NCI-H1105 treated with DMSO at 0.1 percent for 48 hours (cell line): ENCODE measurements at places on chromosomes 4 and X.

GRCh38 chrX:22999696-23000223 is at the start of gene DDX53:
Gene DDX53, plus strand, starts transcription at chrX:22999960. Its CDS starts 98 bp downstream, at chrX:23000058.
- no peak for DNase-seq

- DNase-seq = peak; percentile 79
Measured at GRCh38 chrX:49184294-49185281, 1.6 kb downstream of the PRICKLE3 start.

DNA sequence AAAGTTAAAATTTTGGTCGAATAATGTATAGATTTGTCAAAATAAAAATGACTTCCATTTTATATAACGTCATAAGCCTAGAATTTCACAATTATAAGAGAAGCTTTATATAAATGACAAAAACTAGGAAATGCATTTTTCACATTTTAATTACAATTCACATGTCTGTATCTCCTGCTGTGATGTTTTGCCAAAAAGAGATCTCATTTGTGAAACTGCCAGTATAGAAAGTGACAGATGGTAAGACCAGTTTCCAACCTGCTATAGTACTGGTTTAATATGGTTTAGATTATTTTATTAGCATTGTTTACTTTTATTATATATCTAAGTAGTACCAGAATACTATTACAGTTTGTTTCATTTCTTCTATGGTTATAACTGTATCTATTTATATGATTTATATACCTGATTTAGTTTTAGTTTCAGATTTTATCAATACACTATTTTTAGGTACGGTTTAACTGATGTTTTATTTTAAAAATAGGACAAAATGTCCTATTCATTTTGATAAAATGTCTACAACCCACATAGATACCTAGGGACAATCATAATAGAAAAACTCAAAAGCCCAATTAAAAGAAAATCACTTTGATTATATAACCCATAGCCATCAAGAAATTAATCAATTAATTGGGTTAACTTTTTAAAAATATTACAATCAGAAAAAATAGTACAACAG is 5.4 kb upstream of the CCSER1 start:
- no peak for DNase-seq

GRCh38 chr4:7513671-7514070 is 78.9 kb upstream of the PSAPL1 start:
- no peak for DNase-seq

DNA sequence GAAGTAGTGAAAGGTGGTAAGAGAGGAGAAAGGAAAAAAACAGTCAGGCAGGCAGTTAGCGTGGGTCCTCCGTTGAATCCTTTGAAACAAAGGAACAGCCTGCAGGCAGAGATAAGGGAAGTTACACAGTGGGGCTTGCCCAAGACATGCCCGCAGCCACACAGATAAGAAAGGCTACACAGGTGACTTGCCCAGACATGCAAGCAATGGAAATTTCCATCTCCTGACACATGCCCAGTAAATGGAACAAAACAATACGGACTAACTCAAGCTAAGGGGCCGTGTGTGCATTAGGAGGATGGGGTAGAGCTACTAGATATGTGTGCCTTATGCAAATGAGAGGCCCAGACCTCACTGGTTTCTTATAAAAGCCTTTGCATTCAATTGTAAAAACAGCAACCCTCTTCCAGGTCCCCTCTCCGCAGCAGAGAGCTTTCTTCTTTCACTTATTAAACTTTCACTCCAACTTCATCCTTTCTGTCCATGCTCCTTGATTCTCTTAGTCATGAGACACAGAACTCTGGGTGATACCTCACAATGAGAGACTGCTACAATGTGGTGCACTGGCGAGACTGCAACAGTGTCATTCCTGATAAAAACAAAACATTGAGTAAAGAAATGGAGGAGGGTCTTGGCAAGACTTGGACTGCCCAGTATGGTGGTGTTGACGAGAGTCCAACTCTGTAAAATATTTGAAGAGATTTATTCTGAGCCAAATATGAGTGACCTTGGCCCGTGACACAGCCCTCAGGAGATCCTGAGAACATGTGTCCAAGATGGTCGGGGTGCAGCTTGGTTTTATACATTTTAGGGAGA is 997.4 kb upstream of the PRKX start:
- DNase-seq = peak; percentile 85
